ENCODE measurements at places on chromosomes 13 and 19. TPM values are rescaled to one million over a fixed set of nuclear protein-coding genes. Genes with fewer than 3 reads are reported as not detected.

GRCh38 chr13:89786531-89786930 lies 1561.0 kb upstream of the MIR17HG start:
- no peak for DNase-seq

The MAMSTR gene
- 0.29 TPM for total RNA-seq

- no peak for DNase-seq
These were observed 1308.4 kb downstream of the SLITRK5 start for GRCh38 chr13:88979465-88980175.

- DNase-seq = no peak
These were observed 4.2 kb upstream of the CERS4 start for GRCh38 chr19:8204961-8205360.
